ENCODE measurements at places on chromosomes 5 and 9.

- DNase-seq: no peak
Measured at GRCh38 chr9:85331626-85332025, 410.1 kb downstream of the AGTPBP1 start.

DNA sequence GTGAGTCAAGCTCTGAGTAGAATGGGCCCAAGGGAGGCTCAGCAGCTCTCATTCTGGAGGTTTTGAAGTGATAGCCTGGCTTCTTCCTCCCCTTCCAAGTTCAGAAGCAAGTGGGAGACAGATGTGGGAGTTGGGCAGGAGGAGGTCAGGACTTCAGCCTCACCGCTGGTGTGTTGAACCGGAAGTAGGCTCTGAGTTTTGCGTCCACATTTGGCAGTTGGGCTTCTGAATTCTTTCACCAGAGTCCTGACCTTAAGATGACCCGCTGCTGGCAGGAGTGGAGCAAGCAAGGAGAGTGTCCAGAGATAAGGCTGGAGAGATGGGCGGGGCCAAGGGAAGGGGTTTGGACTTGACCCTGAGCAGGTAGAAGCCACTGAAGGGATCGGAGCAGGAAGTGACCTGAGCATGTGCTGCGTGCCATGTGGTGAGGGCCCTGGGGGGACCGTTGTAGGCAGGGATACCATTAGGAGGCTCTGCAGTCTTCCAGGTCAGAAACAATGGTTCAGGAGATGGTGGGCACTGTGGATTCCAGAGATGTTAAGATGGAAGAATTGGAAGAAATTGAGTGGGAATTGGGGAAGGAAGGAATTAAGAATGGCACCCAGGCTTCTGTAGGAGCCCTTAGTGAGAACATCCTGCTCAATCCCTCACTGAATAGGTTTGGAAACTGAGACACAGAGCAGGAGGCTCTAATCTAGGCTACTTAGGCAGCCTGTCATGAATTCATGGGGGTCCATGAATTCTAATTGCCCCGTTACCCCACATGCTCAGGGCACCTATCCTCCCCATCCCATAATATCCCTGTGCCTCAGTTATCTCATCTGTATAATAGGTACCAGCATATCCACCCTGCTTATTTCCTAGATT is 25.9 kb downstream of the GALNT12 start:
- no peak for DNase-seq

- no peak for DNase-seq
Measured at GRCh38 chr5:122319897-122320296, 7.9 kb downstream of the SNCAIP start.

- no peak for DNase-seq
Measured at GRCh38 chr5:41637424-41637823, 127.0 kb upstream of the PLCXD3 start.

DNA sequence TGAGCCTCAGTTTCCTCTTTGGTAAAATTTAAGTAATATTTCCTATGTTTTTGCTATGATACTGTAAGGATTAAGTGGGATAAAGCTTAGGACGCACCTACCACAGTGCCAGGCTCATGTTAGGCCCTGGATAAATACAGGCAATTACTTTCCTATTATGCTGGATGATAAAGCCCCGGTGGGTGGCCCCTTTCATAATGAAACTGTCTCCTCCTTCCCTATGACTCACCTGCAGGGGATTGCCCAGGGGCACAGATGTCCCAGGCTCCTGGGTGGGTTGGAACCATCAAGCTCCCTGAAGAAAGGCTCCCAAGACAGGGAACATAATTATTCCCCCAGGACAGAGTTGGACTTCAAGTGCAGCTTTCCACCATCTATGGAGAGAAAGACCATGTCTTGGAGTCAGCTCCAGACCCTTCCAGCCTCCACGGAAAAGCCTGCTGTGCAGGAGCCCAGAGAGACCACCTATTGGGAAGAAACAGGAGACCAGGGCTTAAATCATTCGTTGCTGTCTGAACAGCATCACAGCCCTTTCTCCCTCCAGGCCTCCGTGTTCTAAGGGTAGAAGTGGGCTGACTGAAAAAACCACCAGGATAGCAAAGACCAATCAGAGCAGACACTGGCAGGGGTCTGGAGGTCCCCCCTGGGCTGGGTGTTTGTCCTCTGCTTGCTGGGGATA is 43.2 kb upstream of the FOXE1 start:
- DNase-seq: no peak

DNA sequence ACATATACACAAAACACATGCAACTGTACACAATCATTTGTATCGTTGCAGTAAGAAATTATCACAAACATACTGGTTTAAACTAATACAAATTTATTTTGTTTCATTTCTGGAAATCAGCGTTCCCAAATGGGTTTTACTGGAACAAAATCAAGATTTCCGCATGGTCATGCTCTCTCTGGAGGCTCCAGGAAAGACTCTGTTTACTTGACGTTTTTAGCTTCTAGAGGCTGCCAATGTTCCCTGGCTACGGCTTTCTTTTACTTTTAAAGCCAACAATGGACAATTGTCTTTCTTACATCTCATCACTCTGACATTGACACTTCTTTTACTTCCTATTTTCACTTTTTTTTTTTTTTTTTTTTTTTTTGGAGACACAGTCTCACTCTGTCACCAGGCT is 793.1 kb downstream of the CDH9 start:
- DNase-seq: no peak

DNA sequence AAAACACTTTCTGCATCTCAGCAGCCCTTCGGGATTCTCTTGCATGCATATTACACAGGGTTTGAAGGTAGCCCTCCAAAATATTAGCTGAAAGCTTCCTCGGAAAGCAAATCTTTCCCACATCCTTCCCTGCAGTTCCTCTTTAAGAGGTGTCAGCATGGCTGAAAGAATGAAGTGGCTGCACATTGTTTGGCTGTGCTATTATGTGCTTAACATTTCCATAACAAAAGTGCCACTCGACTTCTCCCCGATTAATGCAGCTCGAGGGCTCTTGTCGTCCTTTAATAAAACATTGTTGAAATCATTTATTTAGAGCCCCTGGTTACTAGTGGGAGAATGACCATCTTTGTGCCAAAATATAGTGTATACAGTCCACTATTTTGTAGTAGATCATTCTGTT is 6.5 kb downstream of the GAS1 start:
- DNase-seq: no peak

DNA sequence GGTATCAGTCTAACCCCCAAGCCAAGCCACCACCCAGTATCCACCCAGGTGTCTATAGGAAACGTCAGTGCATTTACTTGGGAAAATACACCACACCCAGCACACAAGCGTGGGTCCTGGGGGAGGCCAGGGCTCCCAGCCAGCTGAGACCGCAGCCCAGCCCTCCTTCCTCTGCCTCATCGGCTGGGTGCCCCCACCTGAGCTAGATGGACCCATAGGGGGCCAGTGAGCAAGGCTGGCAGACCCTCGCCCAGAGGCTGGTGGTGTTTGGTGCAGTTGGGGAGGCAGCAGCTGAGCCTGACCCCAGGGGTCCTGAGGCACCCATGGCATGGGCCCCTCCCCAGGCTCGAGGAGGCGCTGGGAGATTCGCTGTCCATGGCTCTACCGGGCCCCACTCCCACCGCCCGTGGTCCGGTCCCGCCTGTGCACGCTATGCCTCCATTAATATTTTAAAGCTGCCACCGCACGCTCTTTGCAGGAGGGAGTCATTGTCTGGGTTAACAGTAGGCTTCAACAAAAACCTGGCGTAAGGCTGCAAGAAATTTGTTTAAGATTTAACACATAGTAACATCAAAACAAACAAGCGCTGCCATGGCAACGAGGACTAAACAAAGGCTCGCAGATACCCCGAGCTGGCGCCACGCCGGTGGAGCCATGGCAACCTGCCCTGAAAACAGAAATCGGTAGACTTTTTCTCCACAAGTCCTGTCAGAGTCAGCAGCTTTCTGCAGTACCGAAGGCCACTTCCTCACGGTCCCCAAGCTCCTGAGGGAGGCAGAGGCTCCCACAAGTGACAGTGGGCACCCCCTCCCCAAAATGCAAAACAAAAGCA is 20.6 kb downstream of the TPPP start:
- DNase-seq: peak; percentile 35

DNA sequence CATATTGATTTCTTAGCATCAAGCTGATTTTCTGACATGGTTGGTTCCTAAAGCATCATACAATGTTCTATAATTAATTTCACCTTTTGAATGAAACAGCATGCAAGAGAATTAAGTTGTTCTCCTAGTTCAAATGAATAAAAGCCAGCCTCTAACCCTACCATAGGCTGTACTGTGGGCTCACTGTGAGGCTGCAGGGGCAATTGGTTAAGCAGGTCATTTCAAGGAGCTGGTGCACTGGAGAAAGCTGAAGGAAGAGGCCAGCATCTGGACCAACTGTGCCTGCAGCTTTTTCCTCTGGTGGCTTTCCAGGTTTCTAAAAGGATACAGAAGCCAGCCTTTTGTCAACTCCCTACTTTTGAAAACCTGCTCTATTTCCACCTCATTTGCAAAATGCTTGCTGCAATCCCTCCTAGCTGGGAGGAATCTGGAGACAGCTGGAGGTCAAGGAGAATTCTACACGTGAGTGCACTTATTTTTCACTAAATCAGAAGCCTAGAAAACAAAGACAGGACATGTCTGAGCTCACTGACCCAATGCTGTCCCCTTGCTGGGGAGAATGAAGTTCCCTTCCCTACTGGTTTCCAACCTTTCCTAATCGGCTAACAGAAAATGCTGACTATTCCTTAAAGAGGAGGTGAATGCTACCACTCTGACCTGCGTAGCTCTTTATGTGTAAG is 158.9 kb downstream of the APBA1 start:
- no peak for DNase-seq

DNA sequence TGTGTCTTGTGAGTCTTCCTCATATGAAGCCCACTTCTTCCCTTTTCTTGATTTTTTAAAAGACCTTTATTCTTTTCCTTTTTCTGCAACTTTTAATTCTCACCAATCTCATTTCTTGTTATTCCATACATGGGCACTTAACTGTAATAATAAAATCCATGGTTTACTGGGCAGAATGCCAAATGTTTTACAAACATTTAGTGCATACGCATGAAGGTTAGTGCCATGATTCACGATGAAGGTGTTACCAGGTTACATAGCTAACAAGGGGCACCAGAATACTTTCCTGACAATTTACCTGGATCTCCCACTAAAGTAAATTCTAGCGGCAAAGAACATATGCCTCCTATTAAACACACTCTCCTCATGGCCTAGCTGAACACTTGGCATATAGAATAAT is 28.5 kb downstream of the MAN2A1 start:
- DNase-seq: no peak

DNA sequence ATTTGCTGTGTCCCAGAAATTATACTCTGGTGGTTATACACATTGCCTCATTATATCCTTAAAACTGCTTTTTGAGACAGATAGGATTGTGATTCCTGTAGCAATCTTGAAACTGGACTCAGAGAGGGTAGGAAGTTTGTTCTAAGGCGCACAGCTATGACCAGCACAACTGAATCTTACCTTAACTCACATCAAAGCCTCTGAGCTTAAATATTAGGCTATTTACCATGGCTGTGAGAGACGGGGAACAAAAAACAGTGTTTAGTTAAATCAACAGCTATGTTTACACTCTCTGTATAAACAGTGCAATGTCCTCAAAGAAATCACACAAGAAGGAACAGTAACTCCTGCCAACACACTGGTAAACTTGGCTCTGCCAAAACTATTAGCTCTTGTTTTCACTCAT is 50.9 kb upstream of the TUT7 start:
- no peak for DNase-seq

DNA sequence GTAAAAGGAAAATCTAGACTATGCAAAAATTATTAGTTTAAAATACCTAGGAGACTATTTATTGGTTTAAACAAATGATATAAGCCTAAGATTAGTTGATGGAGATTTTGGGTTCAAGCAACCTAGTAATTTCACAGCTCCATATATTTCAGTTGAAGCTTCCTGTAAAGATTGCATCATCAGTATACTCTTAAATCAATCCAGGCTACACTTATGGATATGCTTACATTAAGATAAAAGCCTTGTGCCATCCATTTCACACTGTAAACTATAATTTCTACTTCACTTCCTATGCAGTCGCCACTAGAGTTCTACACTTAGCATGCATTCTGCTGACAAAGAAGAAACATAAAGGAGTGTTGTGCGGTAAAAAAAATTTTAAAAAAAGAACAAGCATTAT is 7.3 kb upstream of the LIX1 start:
- DNase-seq: no peak

DNA sequence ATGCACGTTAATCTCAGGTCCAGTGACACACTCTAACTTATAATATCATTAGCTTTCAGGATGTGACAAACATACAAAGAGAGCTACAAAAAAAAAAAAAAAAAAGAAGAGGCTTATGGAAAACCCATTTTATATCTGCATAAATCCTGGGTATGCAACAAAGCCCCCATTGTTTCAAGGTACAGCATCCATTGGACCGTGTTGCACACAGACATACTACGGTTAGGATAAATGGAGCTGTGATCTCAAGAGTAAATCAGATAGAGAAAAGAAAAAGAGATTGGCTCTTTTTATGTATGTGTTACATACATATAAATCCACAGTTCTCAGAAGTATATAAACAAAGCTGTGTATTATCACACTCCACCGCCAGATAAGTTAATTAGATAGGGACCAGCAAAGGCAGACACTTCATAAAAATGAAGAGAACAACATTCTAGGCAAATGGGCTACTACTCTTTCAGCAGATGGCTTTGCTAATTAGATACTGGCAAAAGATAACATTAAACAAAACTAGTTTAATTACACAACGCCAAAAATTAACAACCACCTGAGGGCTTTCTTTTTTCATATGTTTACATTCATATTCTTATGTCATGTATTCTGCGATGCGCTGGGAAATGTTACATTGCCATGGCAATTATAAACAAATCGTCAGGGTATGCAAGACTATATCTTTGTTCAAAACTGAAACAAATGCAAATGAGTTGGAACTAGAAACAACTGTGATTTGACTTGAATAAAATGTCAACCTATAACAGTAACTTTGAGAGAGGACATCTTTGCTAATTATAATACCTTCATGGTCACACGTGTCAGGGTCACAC is 304.2 kb downstream of the SEMA5A start:
- no peak for DNase-seq

GRCh38 chr5:9820691-9821449 is 190.7 kb upstream of the TAS2R1 start:
- no peak for DNase-seq

GRCh38 chr9:117134826-117135500 is 279.9 kb downstream of the ASTN2 start:
- DNase-seq: no peak

- no peak for DNase-seq
Measured at GRCh38 chr5:150227606-150228273, 37.9 kb downstream of the SLC6A7 start.

DNA sequence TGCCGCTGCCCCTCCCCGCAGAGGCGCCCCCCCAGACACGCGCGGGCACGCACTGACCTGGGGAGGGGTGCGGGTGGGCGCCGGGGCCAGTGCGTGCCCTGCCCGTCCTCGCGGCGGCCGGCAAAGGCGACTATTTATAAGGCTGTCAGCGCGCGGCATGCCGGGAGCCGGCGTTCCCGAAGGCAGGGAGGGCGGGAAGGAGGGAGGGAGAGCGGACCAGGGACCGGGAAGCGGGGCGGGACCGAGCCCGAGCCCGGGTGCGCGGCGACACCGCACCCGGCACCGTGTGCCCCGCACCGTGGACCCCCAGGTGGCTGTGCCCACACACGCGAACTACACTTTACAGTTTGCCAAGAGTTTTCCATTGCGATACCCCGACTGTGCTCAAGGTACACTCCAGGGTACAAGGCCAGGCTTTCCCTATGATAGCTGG is at the start of gene AK1:
Gene AK1 (minus strand): TSS at position 110 of the 433 bp plus-strand sequence. CDS start 3,058 bp downstream, outside the sequence.
- DNase-seq: no peak

- no peak for DNase-seq
Measured at GRCh38 chr5:90553711-90554110, 4.9 kb upstream of the ADGRV1 start.
